ENCODE measurements at places on chromosomes 12 and 14. TPM values are rescaled to one million over a fixed set of nuclear protein-coding genes. Genes with fewer than 3 reads are reported as not detected.

DNA sequence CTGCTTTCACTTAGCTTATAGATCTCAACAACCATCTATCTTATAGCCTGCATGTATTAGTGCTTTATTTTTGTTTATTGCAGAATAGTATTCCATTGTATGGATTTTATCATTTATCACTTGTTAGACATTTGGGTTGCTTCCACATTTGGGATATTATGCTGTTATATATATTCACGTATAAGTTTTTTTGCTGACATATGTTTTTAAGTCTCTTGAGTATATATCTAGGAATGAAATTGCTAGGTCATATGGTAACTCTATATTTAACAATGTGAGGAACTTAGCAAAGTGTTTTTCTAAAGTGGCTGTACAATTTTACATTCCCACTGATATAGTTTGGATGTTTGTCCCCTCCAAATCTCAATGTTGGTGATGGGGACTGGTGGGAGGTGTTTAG is 208.1 kb downstream of the CPNE8 start:
- DNase-seq: no peak

- no peak for DNase-seq
Observed at GRCh38 chr12:27385766-27386564, 53.3 kb downstream of the BMAL2 start.

DNA sequence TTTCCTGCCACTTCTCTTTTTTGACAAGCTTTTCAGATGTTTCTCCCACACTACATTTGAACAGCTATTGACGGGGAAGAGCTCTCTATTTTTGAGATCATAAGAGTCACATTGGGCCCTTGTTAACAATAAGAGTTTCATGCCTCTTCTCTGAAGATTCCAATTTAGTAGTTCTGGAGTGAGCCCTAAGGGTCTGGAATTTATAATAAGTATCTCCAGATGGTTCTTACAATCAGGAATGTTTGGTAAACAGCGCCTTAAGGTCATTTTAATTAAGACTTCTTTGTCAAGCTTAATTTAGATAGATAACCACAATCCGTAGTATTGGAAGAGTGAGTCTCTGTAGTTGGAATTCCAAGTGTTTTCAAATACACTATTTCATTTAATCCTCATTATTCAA is 60.6 kb upstream of the HECTD1 start:
- no peak for DNase-seq

DNA sequence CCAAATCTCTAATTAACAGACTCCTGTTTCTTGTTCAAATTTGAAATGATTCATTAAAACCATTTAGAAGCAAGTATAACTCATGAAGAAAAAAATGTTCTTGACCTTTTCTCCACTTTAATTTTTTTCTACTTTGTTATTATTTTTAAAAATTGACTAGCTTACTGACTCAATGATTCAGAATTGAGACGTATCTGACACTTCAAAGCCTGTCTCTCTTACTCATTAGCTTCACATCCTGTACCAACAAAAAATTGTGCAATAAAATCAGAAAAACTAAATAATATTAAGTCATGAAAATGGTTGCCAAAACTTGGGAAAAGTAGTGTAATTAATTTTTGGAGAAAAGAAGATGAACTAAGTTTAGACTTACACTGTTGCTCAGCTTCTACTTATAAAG is 331.2 kb downstream of the SLC16A7 start:
- no peak for DNase-seq

DNA sequence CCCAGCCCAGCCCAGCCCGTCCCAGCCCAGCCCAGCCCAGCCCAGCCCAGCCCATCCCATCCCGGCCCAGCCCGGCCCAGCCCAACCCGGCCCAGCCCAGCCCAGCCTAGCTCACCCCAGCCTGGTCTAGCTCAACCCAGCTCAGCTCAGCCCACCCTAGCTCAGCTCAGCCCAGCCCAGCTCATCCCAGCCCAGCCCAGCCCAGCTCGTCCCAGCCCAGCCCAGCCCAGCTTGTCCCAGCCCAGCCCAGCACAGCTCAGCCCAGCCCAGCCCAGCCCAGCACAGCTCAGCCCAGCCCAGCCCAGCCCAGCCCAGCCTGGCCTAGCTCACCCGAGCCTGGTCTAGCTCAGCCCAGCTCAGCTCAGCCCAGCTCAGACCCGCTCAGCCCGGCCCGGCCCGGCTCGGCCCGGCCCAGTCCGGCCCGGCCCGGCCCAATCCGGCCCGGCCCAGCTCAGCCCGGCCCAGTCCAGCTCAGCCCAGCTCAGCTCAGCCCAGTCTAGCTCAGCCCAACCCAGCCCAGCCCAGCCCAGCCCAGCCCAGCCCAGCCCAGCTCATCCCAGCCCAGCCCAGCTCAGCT is 184.7 kb downstream of the TMEM121 start:
- DNase-seq: peak; percentile 62

DNA sequence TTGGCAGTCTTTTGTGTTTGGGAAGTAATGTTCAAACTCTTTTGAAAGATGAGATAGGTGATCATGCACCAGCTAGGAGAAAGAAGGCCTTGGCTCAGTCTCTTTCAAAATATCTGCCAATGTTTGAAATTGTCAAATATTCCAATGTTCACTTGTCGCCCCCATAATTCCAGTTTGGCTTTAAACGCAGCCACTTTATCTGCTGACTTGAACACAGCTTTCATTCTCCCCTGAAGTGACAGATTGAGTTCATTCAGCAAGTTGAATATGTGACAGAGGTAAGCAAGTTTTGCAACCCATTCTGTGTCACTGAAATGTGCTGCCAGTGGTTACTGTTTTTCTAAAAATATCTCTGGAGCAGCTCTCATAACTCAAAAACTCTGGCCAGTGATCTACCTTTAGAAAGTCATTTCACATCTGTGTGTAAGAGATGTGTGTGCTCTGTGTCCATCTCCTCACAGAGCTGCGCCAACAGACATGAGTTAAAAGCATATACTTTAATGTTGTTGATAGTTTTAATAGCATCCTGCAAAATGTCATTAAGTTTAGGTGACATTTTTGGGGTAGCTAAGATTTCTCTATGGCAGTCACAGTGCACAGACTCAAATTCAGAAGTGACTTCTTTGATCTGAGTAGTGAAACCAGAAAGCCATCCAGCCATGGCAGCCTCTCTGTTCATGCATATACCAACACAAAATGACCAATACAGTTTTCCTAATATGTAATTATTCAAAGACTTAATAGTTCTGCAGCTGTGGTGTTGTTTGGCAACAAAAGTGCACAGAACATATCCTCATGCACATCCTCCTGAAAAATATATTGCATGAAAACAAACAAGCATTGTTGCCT is 614.3 kb upstream of the MIS18BP1 start:
- no peak for DNase-seq

DNA sequence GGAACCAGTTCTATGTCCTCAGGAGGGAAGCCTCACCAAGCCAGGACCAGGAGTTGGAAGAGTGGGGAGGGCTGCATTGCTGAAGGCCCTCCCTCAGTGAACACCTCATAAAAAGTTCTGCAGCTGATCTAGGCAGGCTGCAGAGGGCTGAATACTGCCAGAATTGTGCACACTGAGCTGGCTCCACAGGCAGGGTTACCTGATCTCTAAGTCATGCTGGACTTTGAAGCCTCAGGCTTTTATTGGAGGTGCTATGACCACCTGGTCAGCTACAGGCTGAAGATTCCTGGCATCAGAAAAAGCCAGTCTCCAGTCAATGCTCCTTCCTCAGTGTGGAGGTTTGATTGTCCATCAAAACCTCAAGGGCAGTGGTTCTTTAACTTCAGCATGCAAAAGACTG is 39.7 kb downstream of the FOS start:
- DNase-seq: no peak

DNA sequence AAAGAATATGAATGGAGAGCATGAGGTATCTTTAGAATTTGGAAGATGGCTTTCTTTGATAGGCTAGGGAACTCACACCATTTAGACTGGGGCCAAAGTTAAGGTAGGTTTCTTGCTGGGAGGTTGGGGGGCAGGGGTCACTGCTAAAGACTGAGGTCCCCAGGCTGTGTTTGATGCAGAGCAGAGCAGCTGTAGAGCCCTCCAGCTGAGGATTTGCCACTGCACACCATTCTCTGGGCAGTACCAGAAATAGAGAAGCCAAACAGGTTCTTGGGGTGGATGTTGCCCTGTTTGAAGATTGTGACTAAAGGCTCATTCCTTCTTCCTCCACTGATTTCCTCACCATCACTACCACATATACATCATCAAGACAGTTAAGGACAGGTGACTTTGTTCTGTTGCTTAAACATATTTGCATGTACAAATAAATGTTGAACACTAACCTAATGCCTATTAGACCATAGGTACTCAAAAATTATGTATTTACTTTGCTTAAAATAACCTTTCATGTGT is 7.9 kb downstream of the NTF3 start:
- no peak for DNase-seq

- no peak for DNase-seq
Observed at GRCh38 chr14:96416292-96416691, 24.4 kb downstream of the AK7 start.

GRCh38 chr14:100159094-100159864 is at the start of gene DEGS2:
Gene DEGS2 (minus strand): TSS chr14:100159645. CDS start chr14:100159587, 58 bp downstream.
- DNase-seq: peak; percentile 94

DNA sequence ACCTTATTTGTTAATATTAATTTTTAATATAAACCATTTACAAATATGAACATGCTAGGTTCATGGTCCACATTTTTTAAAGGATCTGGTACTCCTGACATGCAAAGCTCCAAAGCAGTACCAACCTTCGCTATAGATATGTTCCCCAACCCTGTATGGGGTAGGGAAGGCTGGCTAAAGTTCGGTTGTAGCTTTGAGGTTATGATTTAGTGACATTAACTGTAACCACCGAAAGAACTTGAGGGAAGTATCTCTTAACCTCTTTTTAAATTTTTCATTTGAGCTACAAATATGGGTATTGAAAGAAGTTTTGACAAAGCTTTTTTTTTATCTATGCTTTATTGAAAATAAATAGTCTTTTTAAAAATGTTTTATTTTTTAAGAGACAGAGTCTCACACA is 115.5 kb downstream of the DYRK2 start:
- DNase-seq: no peak

GRCh38 chr12:121453629-121454028 is 53.7 kb downstream of the RNF34 start:
- DNase-seq: peak; percentile 67

DNA sequence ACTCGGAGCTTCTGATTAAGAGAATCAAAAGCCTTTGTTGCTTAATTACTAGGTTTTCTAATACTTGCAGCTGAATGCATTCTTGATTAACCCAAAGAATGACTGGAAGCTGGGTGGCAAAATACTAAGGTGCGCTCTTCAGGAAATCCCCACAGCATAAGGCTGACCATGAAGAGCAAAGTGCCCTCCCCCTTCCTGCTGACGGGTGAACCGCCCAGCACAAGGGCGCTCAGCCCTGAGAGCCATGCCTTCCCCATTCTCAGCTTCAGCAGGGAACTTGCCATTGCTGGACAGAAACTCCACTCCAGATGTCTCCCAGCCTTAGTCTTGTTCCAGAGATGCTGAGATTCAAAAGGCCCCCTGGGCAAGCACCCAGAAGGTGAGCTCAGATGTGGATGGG is 27.2 kb upstream of the FBRSL1 start:
- DNase-seq: no peak

DNA sequence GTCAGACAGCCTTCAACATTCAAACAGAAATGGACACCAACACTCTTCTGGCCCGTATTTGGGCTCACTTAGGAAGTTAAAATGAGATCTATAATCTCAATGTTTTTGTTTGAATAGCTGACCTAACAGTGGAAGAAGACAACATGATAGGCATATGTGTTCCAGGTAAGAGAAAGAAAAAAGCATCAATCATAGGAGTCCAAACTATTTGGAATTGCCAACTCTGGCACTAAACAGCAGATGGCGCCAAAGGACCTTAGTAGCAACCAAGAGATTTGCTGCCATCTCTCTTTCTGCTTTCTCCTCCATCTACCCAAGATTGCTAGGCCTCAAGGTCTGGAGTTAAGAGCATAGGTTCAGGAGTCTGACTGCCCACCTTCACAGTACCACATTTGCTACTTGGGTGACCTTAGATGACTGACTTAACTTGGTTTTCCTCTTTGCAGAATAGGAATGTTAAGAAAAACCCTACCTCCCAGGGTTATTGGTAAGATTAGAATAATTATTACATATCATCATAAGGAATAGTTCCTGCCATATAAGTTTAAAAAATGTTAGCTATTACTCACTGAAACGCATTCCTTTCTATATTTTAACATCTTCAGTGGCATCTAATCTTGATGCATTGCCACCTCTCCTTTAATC is 30.2 kb downstream of the PEX5 start:
- no peak for DNase-seq

DNA sequence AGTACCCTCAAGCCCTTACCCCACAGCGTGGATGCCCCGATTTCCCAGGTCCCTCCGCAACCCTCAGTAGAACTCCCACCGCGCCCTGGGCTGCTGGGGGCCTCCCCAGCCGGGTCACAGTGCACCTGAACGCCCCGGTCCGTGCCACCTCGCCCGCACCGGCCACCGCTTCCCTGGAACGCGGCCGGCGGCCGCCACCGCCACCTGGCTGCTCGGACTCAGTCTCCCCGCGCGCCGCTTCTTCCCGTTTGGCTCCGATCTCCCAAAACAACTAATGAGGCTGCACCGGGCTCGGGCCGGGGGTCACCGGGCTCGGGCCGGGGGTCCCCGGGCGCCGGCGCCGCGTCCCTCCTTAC is 1.0 kb downstream of the ITPK1 start:
- peak; percentile 43 for DNase-seq

DNA sequence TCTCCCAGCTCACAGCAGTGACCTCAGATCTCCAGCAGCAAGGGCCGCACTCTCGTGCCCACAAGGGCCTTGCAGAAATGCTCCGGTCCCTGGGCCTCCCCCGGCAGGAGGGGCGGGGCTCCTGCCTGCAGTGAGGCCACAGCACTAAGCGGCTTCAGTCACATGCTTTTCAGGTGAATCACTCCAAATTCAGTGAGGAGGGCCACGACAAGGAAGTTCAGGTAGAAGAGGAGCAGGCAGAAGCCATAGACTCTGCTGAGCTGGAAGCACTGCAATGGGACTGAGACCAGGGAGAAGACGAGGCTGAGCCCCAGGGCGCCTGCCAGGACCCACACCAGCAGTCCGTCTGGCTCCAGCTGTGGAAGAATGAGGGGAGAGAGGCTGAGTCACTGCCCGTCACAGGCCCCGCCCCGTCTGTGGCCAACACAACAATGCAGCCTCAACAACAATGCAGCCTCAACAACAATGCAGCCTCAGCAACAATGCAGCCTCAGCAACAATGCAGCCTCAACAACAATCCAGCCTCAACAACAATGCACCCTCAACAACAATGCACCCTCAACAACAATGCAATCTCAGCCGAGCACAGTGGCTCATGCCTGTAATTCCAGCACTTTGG is 35.2 kb downstream of the SLC8B1 start:
- DNase-seq: peak; percentile 87

GRCh38 chr14:100524933-100525243 is 62.3 kb downstream of the BEGAIN start:
- no peak for DNase-seq

GRCh38 chr12:132389026-132389425 is 59.6 kb upstream of the GALNT9 start:
- peak; percentile 49 for DNase-seq

RNASE1 gene
- 229 TPM for total RNA-seq

EGLN3 gene
- 3.1 TPM for total RNA-seq

CLEC2A gene
- total RNA-seq: not detected

CLEC6A gene
- total RNA-seq: not detected

TEX52 gene
- total RNA-seq: not detected

IAPP gene
- not detected for total RNA-seq

Data from upper lobe of left lung (tissue), 6 donors.